Stimulated activated CD4-positive, alpha-beta T cell treated with anti-CD3 and anti-CD28 coated beads, TNF-alpha, amount 100 ng/mL, for 48 hours (primary cell): ENCODE measurements at places on chromosomes 4 and X.

- no peak for DNase-seq
Measured at GRCh38 chr4:83207497-83208101, 77.0 kb downstream of the COQ2 start.

GRCh38 chr4:124713185-124713592 is 657 bp upstream of the ANKRD50 start:
- no peak for DNase-seq

GRCh38 chr4:47686294-47686872 is 151.5 kb downstream of the CORIN start:
- peak; percentile 56 for DNase-seq

DNA sequence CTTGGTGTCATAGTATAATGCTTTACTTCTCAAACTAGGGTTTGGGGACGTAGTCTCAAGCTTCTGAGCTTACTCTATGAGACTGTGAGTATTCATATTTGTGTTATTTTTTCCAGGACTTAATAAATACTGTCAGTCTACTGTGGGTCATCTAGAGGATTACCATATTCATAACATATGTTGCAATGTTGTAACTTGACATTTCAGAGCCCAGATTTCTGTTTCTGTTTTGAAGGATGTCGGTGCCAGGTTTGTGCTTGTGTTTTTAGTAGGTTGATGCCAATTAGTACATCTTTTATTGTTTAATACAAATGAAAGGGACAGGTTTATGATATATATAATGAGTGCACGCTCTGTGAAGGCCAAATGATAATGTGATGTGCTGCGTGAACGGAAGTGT is 69.6 kb downstream of the SPANXN4 start:
- no peak for DNase-seq

DNA sequence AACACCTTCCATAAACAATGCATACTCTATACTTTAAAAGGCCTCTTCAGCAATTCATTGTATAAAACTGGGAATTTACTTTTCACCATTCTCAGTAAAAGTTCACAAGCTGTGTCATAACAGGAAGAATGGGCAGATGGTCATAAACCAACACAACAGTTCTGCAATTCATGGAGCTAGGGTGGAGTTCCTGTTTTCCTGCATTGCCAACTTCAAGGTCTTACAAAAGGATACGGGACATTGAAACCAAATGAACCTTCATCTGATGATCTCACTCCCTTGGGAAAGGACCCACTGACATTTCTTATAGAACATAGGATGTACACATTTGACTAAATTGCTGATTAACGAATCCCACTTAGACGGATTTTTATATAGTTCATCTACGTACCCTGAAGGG is 4.1 kb downstream of the KDR start:
- DNase-seq = no peak

DNA sequence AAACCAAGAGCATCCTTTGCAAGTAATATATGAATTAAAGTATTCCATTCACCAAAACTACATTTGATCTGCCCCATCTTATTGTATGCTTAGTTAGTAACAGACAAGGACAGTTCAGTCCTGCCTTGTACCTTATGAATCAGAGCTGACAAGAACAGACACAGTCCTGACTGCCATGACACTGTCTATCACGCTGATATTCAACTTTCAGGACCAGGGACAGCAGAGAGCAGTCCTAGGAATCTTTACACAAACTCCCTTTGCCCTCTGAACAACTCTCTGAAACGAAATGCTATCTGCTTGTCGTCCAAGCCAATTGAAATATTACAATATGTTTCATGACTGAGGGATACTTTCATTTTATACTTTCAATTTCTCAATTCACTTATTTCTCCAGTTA is 268.6 kb upstream of the VCX start:
- DNase-seq = no peak

GRCh38 chr4:68864438-68865187 is 48.8 kb downstream of the UGT2B10 start:
- DNase-seq = no peak

- DNase-seq = no peak
Measured at GRCh38 chr4:2424581-2424980, 5.8 kb downstream of the CFAP99 start.

DNA sequence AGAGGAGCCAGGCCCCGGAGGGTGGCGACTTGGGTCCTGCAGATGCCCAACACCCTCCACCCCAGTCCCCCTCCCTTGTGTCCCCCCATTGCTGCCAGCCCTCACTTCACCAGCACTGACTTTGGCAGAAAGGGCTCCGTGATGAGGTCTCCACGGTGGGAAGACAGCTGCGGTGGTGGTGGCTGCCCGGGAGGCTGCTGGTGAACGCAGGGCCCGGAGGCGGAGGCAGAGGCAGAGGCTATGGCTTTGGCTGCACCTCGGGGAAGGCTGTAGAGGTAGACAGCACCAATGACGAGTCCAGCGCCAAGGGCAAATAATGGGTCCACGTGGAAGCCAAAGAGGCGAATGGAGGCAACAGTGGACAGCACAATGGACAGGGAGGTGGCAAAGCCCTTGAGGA is 6.8 kb downstream of the SLC35A2 start:
- DNase-seq = no peak

- no peak for DNase-seq
Measured at GRCh38 chr4:77859256-77859655, 3.4 kb upstream of the MRPL1 start.

- no peak for DNase-seq
Measured at GRCh38 chrX:47817897-47818296, 18.8 kb upstream of the ZNF81 start.

- no peak for DNase-seq
Measured at GRCh38 chr4:148061141-148061481, 329.2 kb downstream of the ARHGAP10 start.

DNA sequence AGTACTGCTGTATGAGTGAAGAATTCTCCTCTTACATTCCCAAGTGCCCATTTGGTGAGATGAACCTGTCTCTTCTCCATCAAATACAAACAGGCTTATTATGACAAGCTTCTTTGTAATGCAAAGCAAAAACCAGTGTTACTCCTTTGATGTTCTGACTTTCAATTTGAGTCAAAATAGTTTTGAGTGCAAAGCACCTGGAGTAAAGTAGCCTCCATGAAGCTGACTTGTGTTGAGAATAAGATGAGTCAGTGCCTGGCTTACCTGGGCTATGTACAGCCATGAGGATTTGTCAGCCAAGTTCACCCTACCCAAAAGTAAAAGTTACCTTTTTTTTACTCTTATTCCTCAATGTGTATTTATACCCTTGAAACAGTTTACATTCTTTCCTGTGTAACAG is 132.5 kb upstream of the FMR1 start:
- no peak for DNase-seq

- no peak for DNase-seq
Measured at GRCh38 chr4:38055566-38055965, 95.4 kb downstream of the PTTG2 start.

- DNase-seq = no peak
Measured at GRCh38 chr4:51932261-51932660, 87.9 kb downstream of the LRRC66 start.

DNA sequence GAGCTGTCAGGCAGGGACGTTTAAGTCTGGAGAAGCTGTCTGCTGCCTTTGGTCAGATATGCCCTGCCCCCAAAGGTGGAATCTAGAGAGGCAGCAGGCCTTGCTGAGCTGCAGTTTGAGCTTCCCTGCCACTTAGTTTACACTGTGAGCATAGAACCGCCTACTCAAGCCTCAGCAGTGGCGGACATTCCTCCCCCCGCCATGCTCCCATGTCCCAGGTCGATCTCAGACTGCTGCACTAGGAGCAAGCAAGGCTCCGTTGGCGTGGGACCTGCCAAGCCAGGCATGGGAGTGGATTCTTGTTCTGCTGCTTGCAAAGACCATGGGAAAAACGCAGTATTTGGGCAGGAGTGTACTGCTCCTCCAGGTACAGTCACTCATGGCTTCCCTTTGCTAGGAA is 24.3 kb downstream of the PLK4 start:
- no peak for DNase-seq

DNA sequence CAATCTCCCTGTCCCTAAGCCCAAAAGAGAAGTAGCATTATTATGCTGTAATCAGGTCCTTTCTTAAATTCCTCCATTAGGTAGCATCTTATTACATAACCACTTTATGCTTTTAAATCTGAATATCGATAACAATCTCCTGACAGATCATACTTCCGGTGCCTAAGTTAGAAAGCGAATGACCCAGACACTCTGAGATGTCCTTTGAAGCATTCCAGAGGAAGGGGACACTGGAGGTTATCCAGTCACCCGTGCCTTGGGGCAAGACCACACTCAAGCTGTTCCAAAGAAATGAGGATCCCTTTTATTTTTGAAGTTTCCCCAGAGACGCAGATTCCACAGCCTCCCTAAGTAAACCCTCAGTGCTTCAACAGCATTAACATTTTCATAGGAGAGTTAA is 125.7 kb downstream of the PALLD start:
- no peak for DNase-seq

GRCh38 chr4:107780665-107781064 is 44.1 kb upstream of the SGMS2 start:
- DNase-seq = no peak

- DNase-seq = peak; percentile 15
Measured at GRCh38 chrX:26783512-26784225, 567.7 kb downstream of the MAGEB5 start.

DNA sequence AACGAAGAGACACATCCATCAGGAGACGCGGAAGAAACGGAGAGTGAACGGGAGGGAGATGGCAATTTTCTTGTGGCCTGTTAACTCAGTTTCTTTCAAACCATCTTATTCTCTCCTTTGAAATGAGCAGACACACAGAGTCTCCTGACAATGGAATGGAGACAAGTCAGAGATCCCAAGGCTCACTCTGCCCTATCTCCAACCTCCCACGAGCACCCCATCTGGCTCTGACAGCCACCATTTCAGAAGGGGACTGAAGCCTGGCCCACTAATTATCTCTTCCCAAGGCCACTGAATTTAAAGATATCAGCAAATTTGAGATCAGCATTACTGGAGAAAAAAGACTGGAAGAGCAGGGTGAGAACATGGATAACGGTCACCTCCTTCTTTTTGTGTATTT is 215.6 kb downstream of the DHX15 start:
- DNase-seq = no peak

GRCh38 chr4:61985426-61985825 is 785.3 kb downstream of the ADGRL3 start:
- no peak for DNase-seq

GRCh38 chrX:9885150-9885549 is 82.0 kb upstream of the CLDN34 start:
- peak; percentile 15 for DNase-seq

GRCh38 chr4:2220016-2220630 is 21.8 kb downstream of the HAUS3 start:
- DNase-seq = peak; percentile 58

GRCh38 chr4:72312032-72312650 is 256.9 kb downstream of the ADAMTS3 start:
- no peak for DNase-seq

DNA sequence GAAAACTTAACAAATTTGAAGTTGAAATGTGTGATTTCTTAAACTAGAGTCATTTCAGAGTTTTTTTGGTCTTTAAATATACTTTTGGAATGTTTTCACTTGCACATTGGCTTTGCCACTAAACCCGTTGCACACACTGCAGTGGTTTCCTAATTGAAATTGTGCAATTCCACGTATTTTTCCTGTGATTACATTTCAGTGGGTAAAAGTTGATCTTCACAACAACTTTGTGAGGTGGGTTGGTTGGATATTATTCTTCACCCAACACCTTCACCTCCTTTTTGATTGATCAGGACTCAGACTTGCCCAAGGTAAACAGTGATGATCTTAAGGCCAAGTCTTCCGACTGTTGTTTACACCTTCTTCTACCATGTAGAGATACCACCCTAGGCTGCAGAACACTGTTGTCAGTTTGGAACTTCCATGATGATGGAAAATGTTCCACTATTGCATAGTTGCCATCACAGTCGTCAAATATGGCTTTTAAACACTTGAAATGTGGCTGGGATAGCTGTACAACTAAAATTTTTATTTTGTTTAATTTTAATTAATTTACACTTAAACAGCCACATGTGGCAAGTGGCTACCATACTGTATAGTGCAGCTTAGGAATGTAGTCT is 13.7 kb downstream of the SEPTIN11 start:
- DNase-seq = no peak

- DNase-seq = no peak
Measured at GRCh38 chr4:81491943-81492342, 20.2 kb upstream of the RASGEF1B start.

DNA sequence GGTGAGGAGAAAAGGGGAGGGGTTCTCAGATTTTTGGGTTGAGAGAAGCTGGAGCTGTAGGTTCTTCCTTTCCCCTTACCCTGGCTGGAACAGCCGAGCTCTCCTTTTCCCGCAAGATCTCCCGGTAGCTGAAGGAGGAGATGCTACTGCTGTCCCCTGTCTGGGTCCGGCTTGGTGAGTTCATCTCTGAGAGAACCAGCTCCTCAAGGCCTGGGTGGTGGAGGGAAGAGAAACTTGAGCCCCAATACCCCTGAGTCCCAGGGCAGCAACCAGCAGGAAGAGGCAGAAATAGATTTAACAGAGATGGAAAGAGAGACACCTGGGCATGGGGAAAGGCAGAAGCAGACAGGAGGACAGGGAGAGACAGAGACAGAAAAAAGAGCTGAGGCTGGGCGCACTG is 6.6 kb upstream of the KCND1 start:
- DNase-seq = no peak

DNA sequence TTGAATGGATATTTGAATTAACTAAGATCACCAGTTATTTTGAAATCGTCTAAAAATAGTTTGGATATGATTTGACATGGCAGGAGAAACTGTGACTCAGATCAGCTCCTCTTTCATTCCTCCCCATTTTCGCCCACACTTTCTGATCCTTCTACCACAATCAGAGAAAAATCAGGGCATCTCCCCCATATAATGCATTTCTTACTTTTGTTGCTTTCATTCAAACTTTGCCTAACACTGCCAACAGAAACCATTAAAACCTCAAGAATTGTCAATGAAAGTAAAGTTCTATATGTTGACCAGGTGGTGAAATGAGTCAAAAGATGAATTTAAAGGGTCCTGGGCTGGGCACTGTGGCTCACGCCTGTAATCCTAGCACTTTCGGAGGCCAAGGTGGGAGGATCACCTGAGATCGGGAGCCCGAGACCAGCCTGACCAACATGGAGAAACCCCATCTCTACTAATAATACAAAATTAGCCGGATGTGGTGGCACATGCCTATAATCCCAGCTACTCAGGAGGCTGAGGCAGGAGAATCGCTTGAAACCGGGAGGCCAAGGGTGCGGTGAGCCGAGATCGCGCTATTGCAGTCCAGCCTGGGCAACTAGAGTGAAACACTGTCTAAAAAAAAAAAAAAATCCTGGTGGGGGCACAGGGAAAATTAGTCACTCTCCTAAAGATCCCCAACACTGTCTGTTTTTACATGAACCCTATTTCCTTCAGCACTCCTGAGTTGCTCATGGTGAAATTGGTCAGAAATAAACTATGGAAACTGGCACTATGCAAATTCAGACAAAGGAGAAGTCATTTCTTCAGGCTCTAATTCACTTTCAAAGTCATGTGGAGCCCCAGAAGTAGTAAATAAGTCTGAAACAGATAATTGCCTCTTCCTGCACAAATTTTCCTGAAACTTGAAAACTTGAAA is 122.8 kb upstream of the NOCT start:
- no peak for DNase-seq
